Activated T-helper 1 cell treated with anti-CD3 and anti-CD28 coated beads, Interleukin-2, amount 50 U/mL, for 16 hours (primary cell): ENCODE measurements at places on chromosomes 6 and 20.

DNA sequence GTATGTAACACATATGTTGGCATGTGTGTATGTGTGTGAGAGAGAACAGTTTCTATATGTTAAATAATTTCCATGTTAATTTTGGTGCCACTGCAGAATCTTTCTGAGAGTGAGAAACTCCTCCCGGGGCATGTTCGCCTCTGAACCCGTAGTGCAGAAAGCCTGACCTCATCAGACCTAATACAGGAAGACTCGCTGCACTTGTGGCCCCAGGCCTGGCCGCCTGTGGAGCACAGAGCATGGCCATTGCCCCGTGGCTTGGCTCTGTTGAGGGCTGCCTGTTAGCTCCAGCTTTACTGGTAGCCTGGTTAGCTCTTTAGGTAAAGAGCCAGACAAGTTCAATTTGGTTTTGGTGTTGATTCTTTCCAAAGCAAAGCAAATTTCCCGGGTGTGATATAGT is 25.5 kb downstream of the FARS2 start:
- DNase-seq: no peak

- DNase-seq: no peak
Measured at GRCh38 chr6:112595841-112596240, 248.7 kb downstream of the RFPL4B start.

GRCh38 chr6:49551866-49552129 is 1.3 kb downstream of the C6orf141 start:
- DNase-seq: no peak

DNA sequence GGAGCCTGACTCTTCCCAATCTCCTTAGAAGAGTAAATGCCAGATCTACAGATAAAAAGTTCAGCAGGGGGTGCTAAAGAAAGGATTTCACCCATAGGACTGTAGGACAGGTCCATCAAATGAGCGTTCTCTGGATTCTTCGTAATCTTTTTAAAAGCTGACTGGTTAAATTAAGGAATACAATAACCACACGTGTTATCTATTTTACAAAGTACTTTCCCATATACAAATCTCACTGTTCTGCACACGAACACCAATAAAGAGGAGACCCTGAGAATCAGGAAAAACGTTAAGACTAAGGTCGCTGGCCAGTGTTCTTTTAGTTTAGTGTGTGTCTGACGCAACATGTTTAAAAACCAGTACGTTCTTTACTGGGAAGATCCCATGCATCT is 542 bp downstream of the TUBE1 start:
- DNase-seq: no peak

GRCh38 chr6:27091661-27092315 is 155.7 kb upstream of the PRSS16 start:
- no peak for DNase-seq

GRCh38 chr6:4381381-4381780 is 246.0 kb upstream of the ECI2 start:
- no peak for DNase-seq

DNA sequence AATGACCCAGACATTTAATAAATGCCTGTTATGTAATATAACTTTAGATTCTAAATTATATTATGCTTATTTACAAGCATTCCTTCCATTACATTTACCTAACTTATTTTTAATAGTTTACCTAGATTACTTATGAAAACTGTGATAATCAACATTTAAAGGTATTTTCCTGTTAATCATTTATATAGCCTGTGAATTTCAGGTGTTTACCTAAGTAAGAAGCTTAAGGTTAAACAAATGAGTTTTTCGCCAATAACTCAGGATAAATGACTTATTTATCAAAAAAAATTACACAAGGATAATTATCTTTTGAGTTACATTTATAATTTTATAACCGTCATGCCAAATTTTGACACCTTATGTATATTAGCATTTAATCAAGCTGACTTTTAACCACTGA is 35.5 kb downstream of the UBD start:
- DNase-seq: no peak

DNA sequence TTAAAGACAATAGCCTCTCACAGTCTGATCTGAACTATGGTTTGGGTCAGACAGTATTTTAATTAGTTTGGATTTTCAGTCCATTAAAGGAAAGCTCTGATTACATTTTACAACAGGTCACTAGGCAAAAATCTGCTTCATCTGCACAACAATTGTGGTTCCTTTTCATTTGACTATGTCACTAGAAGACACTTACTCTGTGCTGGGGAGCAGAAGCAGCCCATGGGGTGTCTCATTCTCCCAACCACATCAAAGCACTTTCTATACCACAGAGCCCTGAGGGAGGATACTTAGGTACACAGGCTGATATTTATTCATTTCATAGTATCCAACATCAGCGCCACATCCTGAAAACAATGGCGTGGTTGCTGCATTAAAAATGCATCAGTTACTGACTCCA is 36.6 kb upstream of the HDAC2 start:
- peak; percentile 2 for DNase-seq

DNA sequence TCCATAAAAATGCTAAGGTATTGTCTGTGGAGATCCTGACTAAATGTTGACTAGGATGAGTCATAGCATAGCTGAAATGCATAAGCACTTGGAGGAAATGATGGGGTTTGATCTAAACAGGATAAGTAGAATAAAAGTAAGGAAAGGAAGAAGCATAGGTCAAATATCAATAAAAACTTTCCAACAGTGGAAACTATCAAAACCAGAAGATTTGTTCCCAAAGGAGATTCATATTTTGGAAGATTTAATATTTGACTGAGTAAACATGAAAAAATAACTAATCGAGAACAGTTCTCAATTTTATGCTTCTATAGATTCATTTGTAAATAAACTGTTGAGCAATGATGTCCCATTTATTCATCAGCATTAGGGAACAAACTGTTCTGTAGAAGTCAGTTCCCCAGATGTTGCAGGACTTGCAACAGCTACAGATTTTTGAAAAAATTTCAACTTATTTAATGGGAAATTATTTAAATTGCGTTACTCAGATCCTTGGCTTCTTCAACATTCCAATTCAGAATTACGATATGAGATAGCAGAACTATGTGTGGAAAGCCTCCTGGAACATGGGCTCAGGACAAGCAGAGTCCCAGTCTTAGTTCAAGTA is 133.7 kb upstream of the TBX18 start:
- DNase-seq: no peak

- no peak for DNase-seq
Measured at GRCh38 chr6:90197854-90198496, 98.7 kb downstream of the BACH2 start.

GRCh38 chr6:35647400-35647799 is 41.3 kb downstream of the FKBP5 start:
- no peak for DNase-seq

DNA sequence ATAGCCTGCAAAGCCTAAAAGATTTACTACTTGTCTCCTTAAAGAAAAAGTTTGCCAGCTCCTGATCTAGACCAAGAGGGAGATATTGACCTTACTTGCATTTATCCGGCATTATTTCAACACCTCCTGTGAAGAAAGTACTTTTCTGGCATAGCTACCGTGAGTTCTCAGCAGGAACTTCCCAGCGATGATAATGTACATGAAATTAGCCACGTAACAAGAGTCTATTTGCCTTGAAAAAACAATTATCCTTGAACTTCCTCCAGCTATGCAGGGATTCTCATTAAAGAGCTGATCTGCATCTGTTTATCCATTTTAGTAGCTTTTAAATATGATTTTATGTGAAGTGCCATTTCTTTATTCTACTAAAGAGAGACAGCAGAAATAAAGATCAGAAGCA is 41.7 kb downstream of the ALDH5A1 start:
- DNase-seq: no peak

- peak; percentile 77 for DNase-seq
Measured at GRCh38 chr20:46406986-46407670, 713 bp upstream of the ELMO2 start.

DNA sequence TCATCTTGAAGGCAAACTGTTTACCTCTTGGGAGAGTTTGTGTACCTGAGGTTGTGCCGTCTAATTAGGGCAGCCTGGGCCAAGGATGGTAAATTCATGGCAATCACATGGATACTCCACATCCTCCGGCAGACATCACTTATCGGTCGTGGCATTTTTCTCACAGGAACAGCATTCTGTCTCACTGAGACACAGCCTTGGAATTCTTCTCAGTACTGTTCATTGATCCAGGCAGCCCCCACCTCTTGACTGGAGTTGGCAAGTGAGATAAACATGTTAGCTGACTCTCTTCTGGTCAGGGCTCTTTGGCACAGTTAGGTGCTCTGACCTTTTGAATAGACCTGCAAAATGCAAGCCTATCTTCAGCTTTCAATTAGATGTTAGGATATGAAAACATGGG is 511.4 kb upstream of the FLRT3 start:
- DNase-seq: no peak

- no peak for DNase-seq
Measured at GRCh38 chr6:144659202-144660182, 374.4 kb downstream of the UTRN start.

DNA sequence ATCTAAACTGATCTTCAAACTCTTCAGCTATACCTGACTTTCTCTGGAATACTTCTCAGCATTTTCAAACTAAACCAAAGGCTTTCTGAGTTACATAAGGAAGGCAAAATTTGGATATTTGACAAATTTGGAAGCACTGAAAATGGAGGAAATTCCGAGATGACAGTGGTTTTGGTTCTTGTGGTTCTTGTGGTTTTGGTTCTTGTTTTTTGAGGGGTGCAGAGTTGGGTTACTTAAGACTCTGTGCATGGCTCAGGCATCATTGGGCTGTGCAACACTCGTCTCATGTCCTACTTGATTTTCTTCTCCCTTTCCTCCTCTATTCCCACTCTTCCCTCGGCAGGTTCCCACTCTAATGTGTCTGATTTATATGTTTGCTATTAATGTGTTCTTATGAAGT is 78.0 kb downstream of the SLC22A3 start:
- DNase-seq: no peak

DNA sequence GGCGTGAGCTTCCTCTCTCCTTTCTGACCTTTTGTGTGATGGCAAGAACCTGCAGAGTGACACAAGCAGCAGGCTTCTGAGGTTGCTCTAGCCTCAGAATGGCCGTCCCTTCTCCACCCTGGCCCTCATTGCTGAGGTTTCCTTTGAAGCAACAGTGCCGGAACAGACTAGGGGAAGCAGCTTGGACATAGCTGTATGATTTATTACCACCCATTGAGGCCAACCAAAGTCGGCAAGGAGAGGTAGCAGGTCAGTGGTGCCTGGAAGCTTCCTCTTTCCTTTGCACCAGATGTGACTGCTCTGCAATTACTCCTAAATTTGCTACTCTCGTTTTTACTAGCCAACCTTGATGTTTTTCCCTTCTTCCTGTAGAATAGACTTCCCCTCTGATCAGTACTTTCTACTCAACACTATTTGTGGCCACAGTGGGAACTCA is 31.4 kb downstream of the PTPN1 start:
- DNase-seq: no peak

- DNase-seq: no peak
Measured at GRCh38 chr6:28814032-28814976, 109.5 kb downstream of the TRIM27 start.

DNA sequence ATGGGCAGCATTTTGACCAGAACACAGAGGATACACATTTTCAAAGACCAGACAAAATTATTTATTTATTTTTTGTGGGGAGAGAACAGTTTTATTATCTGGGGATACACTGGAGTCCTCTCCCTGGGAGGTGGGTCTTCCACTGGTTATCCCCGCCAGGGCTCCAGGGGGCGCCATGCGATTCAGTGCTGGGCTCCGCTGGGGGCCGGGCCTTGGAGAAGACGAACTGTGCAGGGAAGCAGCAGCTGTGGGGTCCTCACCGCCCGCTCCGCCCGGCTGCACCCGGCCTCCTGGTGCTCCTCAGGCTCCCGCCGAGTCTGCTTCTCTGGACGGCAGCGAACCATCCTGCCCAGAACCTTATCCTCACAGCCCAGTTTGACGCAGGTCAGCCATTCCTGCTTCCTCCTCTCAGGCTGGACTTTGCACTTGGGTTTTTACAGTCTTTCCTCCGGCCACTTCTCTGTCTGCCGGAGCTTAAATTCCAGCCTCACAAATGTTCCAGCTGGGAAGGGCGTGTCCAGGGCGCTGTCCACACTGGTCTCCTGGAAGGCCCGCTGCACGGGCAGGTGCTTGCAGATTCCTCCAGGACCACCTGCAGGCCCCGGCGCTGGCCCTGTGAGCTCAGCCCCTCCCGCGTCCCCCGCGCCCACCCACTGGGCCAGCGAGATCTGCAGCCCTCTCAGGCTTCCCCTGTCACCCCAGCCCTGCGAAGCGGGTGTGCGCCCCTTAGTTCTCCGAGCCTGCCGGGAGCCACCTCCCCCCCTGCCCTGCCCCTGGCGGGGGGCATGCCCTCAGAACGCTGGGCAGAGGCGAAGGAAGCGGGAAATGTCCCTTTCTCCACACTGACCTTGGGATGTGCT is 1830.0 kb upstream of the DEFB115 start:
- no peak for DNase-seq

GRCh38 chr6:1297746-1298145 is 14.2 kb upstream of the FOXQ1 start:
- DNase-seq: no peak

DNA sequence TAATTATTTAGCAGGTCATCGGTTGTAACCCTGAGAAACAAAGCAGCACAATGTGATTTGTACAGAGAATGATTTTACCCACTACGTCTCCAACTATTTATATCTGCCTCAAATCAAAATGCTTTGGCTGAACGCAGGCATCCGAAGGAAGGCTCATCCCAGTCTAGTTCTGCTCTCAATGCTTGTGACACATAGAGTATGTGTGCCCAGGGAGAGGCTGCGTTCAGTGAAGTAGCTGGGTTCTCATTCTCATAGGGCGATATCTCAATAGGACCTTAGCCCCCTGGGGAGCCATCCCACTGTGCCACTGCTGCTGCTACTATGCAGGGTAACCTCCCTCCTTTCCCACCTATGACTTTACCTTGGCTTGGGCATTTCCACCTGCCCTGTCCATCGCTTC is 407 bp downstream of the GABRR2 start:
- DNase-seq: no peak

GRCh38 chr6:81944661-81945060 is 192.2 kb upstream of the TENT5A start:
- DNase-seq: no peak

DNA sequence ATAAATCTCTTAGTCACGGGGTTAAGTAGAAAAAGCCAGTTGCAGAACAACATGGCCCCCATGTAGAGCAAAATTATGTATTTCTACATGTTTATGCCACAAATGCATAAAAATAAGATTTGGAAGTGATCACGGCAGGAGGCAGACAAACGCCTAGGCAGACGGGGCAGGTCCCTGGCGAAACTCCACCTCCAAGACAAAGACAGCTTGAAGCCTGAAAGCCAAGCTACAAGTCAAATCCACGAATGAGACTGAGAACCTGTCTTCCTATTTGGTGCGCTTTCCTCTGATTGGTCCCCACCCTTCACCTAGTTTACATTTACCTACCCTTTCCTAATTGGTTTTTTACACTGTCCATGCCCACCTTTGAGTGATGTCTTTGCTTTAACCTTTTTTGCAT is 28.7 kb upstream of the AHCY start:
- DNase-seq: no peak

DNA sequence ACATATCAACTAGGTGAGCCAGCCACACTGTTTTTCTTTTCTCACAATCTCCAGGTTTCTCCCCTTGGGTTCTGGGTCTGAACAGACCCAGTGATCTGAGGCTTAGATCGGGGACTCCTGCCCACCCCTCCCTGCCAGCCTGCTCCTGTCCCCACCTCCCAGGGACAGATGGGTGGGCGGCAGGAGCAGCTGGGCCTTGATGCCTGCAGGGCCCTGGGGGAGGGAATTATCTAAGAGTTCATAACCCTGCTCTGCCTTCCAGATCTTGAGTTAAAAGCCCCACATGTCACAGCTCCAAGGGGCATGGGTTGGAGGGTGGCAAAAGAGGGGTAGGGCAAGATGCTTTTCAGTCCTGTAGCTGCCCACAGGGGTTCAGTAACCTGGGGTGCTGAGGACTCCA is 5.2 kb upstream of the XKR7 start:
- DNase-seq: no peak
